Body of pancreas (tissue), 4 donors: ENCODE measurements at places on chromosomes 2 and 18.

DNA sequence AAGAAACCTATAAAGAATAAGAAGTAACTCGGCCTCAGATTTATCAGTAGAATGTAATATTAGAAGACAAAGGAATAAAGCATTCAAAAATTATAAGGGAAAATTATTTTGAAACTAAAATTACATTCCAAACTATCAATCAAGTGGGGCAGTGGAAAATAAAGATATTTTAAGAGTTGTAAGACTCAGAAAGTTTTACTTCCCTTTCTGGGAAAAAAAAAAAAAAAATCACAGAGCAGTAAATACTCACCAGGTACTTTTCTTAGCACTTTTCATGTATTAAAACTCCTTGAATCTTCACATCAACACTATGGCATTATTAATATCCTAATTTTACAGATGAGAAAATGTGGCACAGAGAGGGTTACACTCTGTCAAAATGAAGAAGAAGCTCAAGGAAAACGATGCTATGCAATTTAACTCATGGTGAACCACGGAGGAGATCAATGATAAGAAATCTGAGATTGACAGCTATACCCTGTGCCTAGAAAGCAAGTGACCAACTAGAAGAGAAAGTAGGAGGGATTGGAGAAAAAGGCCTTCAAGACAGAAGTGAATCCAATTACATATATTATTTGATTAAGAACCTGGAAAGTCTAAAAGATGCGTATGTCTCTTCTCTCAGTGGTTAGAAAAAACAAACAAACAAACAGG lies 238.9 kb upstream of the ID2 start:
- no peaks in the 10 kb centered on the region for H3K27me3 ChIP-seq
- H3K4me3 ChIP-seq, result no peak overlapping the region
- DNase-seq, result no peak
- H3K36me3 ChIP-seq, result no peaks in the 10 kb centered on the region
- no peak overlapping the region for H3K27ac ChIP-seq
- H3K4me1 ChIP-seq, result peaks cover 7% of the 10 kb centered on the region

DNA sequence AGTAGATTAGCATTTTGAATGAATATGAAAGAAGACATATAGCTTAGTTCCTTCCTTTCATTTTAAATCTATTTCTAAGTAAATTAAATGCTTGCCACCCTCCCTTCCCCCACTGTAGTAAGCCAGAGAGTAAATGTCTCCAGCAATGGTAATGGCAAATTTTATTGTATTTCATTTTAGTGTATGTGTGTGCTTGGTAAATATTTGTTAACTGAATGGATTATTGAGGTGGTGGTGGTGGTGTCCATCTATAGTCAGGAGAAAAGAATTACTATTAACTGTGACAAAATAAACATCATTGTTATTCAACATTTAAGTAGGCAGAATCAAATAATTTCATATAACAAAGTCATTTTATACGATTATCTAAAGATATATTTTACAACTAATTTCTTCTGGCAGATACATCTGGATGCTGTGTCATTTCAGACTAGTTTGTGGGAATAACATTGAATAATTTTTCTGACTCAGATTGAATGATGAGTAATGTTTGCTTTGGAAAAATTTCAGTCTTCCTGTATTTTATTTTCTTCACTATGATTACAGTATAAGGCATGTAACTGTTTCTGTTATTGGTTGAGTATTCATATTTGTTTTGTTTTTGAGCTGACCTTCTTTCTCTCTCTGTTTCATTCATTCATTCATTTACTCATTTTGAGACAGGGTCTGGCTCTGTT lies 18.3 kb downstream of the ASXL3 start:
- H3K27ac ChIP-seq, result no peak overlapping the region
- H3K27me3 ChIP-seq, result no peaks in the 10 kb centered on the region
- no peak overlapping the region for H3K4me3 ChIP-seq
- no peaks in the 10 kb centered on the region for H3K36me3 ChIP-seq
- H3K4me1 ChIP-seq, result no peaks in the 10 kb centered on the region
- no peak for DNase-seq

GRCh38 chr2:45649858-45650811 lies 1.3 kb upstream of the PRKCE start:
- peak overlapping the region; percentile 100 for H3K27ac ChIP-seq
- peak; percentile 75 for DNase-seq
- H3K36me3 ChIP-seq, result no peaks in the 10 kb centered on the region
- peaks cover 39% of the 10 kb centered on the region for H3K4me1 ChIP-seq
- H3K4me3 ChIP-seq, result peak overlapping the region; percentile 48

DNA sequence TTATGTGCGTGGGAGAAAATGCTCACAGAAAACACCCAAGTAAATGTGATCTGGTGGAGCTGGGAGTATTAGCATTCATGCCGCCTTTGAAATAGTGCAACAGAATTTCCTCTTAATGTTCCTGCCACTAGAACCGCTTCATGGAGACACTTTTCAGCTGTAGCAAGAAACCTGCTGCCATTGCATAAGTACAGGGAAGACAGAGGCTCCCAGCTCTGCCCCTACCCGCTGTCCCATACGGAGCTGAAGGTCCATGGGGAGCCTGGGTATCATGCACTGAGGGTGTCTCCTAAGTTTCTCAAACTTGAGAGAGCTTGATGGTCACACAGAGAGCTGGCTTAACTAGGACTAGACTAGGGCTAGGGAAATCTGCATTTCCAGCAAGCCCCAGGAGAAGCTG lies 49.6 kb downstream of the CRIM1 start:
- H3K4me1 ChIP-seq, result peaks cover 22% of the 10 kb centered on the region
- H3K27me3 ChIP-seq, result no peaks in the 10 kb centered on the region

GRCh38 chr2:56191617-56192016 lies 7.8 kb downstream of the CCDC85A start:
- DNase-seq, result peak; percentile 27
- no peaks in the 10 kb centered on the region for H3K4me1 ChIP-seq
- H3K27me3 ChIP-seq, result no peaks in the 10 kb centered on the region
- H3K27ac ChIP-seq, result no peak overlapping the region
- H3K36me3 ChIP-seq, result no peaks in the 10 kb centered on the region

DNA sequence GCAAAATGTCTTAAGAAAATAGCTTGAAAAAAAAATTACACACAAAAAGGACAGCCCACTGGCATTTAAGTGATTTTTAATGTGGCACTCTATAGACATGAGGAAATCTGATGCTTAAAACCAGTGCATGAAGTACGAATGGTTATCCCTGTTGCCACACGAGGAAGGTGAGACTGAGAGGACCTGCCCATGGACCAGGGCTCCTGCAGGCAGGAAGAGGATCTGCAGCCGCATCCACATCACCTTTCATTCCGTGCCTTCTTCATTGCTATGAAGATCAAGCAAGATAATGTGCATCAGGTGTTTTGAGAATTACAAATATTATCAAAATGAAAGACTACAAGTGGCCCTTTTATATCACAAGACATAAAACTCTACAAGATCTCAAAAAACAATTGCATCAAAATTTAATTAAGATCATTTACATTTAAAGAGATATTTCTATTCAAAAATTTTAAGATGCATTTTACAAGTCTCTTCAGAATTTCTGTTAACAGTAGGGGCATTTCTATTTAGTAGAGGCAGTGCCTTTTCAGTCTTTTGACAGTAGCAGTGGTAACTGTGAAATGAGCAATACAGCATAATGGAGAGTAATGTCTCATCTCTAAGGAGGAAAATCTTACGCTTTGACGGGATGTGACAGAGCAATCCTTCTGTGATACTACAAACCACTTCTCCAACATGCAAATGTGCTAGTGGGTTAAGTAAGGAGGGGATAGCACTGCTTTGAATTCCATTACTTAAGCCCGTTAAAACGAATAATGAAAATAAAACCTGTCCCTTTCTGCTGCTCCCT lies 83.4 kb downstream of the SLC5A7 start:
- no peaks in the 10 kb centered on the region for H3K27me3 ChIP-seq
- no peak overlapping the region for H3K4me3 ChIP-seq
- no peak for DNase-seq
- no peaks in the 10 kb centered on the region for H3K4me1 ChIP-seq
- H3K36me3 ChIP-seq, result no peaks in the 10 kb centered on the region

GRCh38 chr2:55011831-55012671 lies 38.2 kb downstream of the RTN4 start:
- H3K27ac ChIP-seq, result peak overlapping the region; percentile 76
- H3K36me3 ChIP-seq, result no peaks in the 10 kb centered on the region
- H3K27me3 ChIP-seq, result no peaks in the 10 kb centered on the region
- H3K4me1 ChIP-seq, result peaks cover 64% of the 10 kb centered on the region
- H3K4me3 ChIP-seq, result no peak overlapping the region
- DNase-seq, result no peak

DNA sequence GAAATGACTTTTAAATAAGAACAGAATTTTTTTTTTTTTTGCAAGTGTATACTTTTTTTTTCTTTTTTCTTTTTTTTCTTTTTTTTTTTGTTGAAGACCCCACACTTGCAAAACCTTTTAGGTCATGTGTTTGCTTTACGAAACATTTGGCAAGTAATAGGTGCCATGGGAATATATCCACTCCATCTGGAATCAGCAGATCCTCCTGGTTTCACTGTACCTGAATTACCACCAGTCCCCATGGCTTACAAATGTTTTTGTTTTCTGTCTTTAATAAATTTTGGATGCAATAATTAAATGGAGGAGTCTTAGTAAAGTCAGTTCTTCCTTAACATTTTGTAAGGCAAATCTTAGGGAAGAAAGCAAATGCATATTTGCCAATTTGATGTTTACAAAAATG lies 559.7 kb upstream of the ZEB2 start:
- no peaks in the 10 kb centered on the region for H3K36me3 ChIP-seq
- no peak for DNase-seq
- H3K4me1 ChIP-seq, result no peaks in the 10 kb centered on the region
- no peak overlapping the region for H3K4me3 ChIP-seq
- H3K27me3 ChIP-seq, result no peaks in the 10 kb centered on the region

DNA sequence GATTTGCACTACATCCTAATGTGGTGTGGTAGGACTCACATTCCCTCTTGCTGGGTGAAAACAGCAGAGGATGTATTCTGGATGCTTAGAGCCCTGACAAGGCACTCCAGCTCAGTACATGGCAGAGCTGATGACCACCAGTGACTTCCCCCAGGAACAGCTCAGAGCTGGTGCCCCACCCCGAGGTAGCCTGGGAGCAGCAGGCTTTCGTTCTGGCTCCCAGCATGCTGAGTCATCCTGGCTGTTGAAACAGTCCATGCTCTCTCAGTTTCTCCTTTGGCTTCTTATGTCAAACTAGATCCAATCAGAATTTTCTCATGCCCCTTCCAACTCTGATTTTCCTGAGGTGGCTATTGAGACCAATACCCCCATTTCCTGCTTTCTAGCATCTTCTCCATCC lies 438.2 kb downstream of the NBAS start:
- H3K27me3 ChIP-seq, result no peaks in the 10 kb centered on the region
- no peaks in the 10 kb centered on the region for H3K36me3 ChIP-seq
- no peak for DNase-seq
- no peak overlapping the region for H3K27ac ChIP-seq
- H3K4me1 ChIP-seq, result no peaks in the 10 kb centered on the region

GRCh38 chr2:112216167-112216566 lies 38.7 kb downstream of the ZC3H8 start:
- no peak for DNase-seq
- H3K27me3 ChIP-seq, result no peaks in the 10 kb centered on the region
- no peaks in the 10 kb centered on the region for H3K4me1 ChIP-seq
- no peaks in the 10 kb centered on the region for H3K36me3 ChIP-seq
